Stimulated activated CD4-positive, alpha-beta T cell treated with anti-CD3 and anti-CD28 coated beads, TNF-alpha, amount 100 ng/mL, for 1 hour (primary cell): ENCODE measurements at places on chromosomes 7 and 10.

- DNase-seq: no peak
Observed at GRCh38 chr10:117470733-117471132, 71.8 kb upstream of the EMX2 start.

- no peak for DNase-seq
Observed at GRCh38 chr10:89001024-89001728, 10.6 kb downstream of the FAS start.

DNA sequence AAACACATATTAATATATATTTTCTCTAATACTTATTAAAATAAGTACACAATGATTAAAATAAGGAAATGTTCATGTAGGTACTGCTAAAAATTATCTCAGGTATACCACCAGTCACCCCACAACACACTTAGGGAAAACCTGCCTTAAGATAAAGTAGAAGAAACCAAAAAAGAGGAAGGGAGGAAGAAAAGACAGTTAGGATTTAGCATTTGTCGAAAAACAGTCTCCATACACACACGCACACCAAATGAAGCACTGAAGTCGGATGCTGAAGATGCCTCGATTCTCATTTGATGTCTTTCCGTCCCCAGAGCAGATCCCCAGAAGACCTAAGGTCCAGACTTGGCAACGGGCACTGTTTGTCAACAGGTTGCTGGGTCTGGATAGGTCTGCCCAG, 30.0 kb upstream of the ARID5B start:
- DNase-seq: no peak

GRCh38 chr10:11685787-11686218, 56.4 kb upstream of the ECHDC3 start:
- DNase-seq: peak; percentile 22

DNA sequence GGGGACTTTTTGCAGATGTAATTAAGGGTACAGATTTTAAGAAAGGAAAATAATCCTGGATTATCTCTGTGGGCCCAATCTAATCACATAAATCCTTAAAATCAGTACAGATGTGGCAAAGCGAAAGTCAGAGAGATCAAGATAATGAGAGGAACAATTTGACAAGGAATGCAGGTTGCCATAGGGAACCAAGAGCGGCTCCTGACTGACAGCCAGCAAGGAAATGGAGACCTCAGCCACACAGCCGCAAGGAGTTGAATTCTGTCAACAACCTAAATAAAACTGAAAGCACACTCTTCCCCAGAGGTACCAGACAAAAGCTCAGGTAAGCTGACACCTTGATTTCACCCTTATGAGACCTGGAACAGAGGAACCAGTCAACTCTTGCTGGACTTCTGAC, 3.4 kb upstream of the PNPLA8 start:
- DNase-seq: no peak

DNA sequence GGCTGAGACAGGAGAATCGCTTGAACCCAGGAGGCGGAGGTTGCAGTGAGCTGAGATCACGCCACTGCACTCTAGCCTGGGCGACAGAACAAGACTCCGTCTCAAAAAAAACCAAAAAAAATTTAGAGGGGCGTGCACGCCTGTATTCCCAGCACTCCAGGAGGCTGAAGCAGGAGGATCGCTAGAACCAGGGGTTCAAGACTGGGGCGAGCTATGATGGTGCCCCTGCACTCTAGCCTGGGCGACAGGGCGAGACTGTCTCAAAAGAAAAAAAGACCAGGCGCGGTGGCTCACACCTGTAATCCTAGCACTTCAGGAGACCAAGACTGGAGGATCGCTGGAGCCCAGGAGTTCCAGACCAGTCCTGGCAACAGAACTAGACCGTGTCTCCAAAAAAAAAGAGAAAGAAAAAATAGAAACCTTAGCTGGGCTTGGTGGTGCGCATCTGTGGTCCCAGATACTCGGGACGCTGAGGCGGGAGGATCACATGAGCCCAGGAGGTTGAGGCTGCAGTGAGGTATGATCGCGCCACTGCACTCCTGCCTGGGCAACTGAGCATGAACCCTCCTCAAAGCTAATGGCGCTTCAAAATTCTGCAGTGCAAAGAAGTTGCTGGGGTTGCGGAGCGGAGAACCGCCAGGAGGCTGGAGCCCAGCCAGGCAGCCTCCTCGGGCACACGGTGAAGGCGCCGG, 382 bp upstream of the MBLAC1 start:
- DNase-seq: no peak

DNA sequence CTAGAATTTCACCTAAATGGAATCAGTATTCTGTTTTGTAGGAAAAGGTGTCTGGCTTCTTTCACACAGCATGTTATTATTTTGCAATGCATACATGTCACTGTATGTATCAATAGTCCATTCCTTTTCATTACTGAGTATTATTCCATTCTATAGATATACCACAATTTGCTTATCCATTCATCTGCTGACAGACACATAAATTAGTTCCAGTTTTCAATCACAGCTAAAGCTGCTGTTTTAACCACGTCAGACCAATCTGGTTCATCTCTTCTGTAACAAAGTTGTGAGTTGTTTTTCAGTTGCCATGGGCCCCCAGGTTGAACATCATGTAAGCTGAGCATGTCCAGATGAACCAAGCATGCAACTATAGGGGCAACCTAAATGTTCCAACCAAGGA, 282.1 kb upstream of the MKLN1 start:
- DNase-seq: no peak

- DNase-seq: no peak
Observed at GRCh38 chr7:159128767-159129166, 15.9 kb downstream of the VIPR2 start.

DNA sequence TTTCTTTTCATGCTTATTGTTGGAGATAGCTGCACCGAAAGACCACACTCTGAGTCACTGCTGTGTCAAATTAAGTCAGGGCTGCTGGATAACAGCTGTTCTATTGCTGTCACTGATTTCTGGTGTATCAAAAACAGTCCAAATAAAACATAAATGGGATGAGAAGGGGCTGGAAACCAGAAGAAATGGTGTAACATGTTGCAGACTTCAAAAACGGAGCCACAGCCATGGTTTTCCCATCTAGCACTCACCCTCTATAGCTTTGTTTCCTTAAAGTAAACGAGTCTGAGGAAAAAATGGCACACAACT, 103.3 kb upstream of the DIP2C start:
- DNase-seq: no peak

DNA sequence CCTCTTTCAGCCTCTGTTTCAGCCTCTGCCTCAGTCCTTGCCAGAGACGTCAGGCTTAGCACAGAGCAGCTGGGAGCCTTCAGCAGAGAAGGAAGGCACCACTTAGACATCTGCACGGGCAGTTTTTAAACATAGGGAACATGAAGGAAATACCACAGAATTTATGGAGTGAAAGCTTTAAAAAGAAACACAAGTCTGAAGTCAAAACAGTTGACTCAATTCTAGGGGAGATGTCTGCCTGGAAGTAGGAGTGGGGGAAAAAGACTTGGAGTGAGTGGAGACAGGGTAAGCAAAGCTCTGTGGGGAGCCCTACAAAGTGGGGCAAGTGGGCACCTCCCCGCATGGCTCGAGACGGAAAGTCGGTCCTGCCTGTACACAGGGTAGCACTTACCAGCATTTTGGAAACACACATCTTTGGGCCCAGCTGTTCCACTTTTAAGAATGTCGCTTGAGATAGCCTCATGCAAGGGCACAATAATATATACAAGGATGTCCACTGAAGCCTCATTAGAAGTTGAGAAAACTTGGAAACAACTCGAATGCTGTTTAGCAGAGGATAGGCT, 5.0 kb upstream of the TBXAS1 start:
- no peak for DNase-seq

- no peak for DNase-seq
Observed at GRCh38 chr7:29285444-29285793, 90.8 kb downstream of the CHN2 start.

GRCh38 chr7:133349101-133349500, 96.2 kb downstream of the EXOC4 start:
- no peak for DNase-seq

GRCh38 chr10:101816376-101816775, 1.9 kb downstream of the OGA start:
- DNase-seq: no peak

GRCh38 chr7:105764506-105764905, 111.9 kb downstream of the ATXN7L1 start:
- DNase-seq: no peak

GRCh38 chr7:28748933-28749584, 209.1 kb downstream of the TRIL start:
- no peak for DNase-seq

GRCh38 chr7:114937446-114937845, 15.6 kb downstream of the MDFIC start:
- DNase-seq: no peak

- DNase-seq: no peak
Observed at GRCh38 chr10:13834581-13835286, 248.0 kb downstream of the PRPF18 start.

GRCh38 chr10:75593692-75594556, 162.5 kb downstream of the LRMDA start:
- DNase-seq: no peak

- no peak for DNase-seq
Observed at GRCh38 chr7:37074370-37074769, 350.1 kb upstream of the AOAH start.

GRCh38 chr7:140242057-140243031, 65.6 kb upstream of the KDM7A start:
- no peak for DNase-seq

GRCh38 chr7:919924-920341, 34.5 kb downstream of the ADAP1 start:
- DNase-seq: no peak

GRCh38 chr10:83930-84530, 34.9 kb upstream of the TUBB8 start:
- DNase-seq: no peak

DNA sequence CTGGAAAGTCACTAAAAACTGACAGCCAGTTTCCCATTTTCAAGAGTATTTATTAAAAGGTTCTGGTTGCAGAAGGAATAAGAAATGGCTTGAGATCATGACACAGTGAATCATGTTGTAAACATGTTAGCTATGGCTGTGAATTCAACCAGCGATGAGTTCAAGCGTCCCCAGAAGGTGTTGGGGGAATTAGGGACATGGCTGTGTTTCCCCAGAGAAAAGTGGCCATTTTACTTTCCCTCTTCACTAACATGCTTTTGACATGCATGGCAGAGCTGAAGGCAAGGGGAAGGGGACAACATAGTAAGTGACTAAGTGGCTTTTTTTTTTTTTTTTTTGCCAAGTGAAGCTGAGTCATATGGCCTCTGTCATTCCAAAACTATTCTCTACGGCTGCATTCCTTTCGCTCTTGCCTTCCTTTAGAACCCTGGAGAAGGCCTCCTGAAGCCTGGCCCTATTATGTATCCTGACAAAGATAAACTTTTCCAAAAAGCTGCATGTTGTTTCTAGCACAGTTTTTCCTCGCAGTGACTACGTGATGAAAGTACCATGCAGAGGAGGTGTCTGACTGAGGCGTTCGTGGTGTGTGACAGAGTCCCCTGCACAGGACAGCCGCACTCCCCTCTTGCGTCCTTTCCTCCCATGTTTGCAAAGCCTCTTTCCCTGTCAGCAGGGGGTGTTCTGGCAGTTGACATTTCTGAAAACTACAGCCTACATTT, 46.9 kb downstream of the EGFR start:
- no peak for DNase-seq
